Activated naive CD4-positive, alpha-beta T cell (primary cell): ENCODE measurements at places on chromosomes 6 and 20.

GRCh38 chr20:47173596-47174216 is 182.8 kb downstream of the ZMYND8 start:
- DNase-seq, result no peak

- DNase-seq, result no peak
Observed at GRCh38 chr6:43013097-43013842, 476 bp downstream of the MEA1 start.

DNA sequence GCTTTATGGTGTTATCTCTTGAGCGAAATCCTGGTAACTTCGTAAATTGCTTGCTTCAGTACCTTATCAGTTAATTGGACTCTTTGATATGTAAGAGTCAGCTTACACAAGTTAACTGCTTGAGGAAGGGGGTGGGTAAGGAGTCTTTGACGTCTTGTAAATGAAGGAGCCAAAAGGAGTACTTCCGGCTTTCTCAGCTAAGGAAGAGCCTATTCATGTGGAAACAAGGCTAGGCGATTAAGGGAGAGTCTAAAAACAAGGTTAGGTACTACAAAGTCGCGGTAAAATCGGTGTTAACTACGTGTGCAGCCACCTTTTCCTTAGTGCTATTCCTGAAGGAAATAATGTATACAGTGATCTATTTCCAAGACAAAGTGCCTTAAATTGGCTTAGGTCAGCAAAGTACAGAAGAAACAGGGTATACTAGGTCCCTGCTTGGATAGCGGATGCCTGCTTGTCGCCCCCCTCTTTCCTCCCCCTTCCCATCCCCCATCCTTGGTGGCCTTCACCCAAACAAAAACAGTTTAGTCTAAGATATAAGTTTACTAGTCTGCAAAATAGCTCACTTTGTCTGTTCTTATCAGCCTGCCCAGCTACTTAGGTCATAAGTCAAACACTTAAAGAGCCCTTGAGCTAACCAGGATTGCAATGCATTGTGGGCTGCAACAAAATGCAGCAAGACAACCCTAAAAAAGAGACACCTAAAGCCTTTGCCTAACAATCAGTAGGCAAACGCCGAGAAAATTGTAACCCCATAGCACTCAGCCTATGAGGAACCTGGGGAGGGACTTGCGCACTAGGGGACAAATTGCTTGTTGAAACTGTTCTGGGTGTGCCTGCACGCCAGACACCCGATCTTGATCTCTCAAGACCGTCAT is 147.3 kb downstream of the TRIM27 start:
- DNase-seq, result no peak

GRCh38 chr20:61918548-61918947 is 147.1 kb downstream of the TAF4 start:
- DNase-seq, result no peak

GRCh38 chr20:16158976-16159286 is 414.3 kb downstream of the KIF16B start:
- no peak for DNase-seq

- DNase-seq, result no peak
Observed at GRCh38 chr20:57514273-57514751, 10.6 kb downstream of the CTCFL start.

- DNase-seq, result no peak
Observed at GRCh38 chr6:148671085-148671484, 75.7 kb upstream of the UST start.

DNA sequence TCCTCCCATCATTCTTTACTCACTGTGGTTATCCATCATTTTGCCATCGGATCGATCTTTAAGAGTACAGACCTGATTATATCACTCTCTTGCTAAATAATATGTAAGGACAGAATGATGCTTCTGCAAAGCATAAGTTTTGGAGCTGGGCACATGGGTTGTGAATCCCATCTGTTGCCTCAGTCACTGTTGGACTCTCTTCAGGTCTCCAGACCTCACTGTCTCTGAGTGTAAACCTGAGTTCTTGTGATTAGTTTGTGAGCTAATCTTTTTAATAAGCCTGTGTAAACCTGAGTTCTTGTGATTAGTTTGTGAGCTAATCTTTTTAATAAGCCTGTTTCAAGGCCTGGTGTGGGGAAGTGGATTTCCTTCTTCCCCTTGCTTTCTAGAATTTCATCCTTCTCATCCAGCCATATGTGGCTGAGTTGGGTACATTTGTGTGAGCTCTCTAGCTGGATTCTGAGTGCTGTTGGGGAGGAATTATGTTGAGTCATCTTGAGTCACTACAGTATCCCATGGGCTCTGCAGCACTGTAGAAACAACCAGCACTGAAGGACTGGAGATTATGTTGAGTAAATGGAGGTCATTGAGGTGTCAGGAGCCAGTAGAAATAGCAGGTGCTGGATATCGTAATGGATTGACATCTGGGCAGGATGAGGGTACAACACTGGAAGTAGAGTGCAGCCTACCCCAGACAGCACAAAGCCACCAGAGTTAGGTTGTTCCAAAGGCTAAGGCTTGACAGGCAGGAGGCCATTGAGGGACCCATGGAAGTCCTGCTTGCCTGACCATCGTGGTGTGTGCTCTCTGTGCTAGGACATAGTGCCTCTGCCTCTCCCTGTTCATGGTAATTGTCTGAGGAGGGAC is 52.4 kb downstream of the SCAND1 start:
- DNase-seq, result no peak

- peak; percentile 55 for DNase-seq
Observed at GRCh38 chr6:33744001-33744848, 2.5 kb downstream of the IP6K3 start.

- no peak for DNase-seq
Observed at GRCh38 chr6:139567095-139567494, 192.6 kb upstream of the CITED2 start.

GRCh38 chr20:8766868-8767390 is 302.0 kb upstream of the PLCB4 start:
- no peak for DNase-seq

DNA sequence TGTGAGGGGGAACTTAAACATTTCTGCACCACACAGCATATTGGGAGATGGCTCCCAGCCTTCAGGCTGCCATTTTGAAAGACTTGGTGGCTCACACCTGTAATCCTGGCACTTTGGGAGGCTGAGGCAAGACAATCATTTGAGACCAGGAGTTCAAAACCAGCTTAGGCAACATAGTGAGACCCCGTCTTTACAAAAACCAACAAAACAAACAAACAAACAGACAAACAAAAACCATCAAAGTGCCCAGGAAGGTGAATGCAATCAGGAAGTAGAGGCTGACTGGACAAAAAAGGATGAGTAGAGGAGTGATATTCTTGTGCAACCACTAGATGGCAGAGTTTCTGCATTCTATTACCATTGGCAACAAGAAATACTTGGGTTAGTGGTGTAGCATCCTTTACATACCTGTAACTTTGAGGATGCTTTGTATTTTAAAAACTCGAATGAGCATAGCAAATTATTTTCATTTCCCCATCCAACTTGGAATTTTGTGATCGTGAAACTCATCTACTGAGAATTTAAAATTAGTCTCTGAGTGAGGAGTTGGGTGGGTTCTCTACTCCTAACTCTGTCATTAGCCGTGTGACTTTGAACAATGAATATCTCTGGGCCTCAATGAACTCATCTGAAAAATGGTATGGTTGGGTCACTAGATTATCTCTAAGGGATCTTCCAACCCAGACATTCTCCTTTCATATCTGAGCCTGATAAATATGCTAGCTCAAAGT is 84.4 kb downstream of the CRYBG1 start:
- no peak for DNase-seq

- DNase-seq, result peak; percentile 19
Observed at GRCh38 chr20:50575865-50576720, 65.9 kb downstream of the PTPN1 start.

DNA sequence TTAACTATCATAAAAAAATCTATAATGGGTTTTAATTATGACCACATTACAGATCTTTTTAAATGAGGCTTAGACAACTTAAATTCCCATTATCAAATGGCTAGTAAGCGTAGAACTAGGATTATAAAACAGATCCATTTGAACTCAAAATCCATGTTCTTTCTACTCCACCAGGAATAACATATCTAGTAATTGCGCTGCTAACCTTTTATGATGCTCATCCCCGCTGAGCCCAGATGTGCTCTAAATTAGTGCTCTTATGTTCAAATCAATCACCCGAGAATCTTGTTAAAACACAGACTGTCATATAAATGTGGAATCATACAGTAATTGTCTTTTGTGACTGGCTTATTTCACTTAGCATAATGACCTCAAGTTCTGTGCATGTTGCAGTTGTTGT is 903.1 kb downstream of the PHF3 start:
- no peak for DNase-seq

DNA sequence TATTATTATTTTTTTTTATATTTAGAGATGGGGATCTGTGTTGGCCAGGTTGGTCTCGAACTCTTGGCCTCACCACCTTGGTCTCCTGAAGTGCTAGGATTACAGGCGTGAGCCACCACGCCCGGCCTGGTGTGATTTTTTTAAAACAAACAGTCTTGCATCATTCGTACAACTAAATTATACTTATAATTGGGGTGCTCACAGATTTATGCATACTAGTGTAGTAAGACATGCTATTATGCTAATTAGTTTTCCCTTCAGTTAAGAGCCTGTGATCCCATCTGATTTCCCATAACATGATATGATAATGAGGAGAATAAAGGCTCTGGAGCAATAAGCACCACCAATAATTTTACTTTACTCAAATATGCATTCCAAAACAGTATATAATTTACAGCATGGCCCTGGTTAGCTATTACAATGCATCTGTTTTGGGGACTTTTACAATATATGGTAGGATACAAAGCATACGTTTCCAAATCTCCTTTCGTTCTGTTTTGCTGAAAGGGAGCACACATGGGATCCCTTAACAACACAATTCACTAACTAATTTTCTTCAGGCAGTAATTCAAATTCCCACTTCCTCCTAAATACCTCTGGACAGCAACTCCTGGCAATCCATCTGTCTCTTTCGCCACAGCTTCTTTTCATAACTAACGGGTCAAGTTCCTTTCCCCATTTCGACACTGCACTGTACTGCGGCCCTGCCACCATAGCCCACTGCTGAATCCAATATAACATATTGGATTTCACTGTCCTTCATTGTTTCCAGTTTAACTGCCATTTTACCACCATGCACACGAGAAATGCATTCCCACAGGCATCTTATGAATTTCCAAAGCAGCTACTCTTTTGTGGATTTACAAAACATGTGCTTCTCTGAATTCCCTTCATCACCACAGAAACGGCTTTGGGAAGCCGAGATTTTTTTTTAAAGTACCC is 1.7 kb downstream of the NUDT3 start:
- no peak for DNase-seq
